ENCODE measurements at places on chromosomes 6 and 20.

DNA sequence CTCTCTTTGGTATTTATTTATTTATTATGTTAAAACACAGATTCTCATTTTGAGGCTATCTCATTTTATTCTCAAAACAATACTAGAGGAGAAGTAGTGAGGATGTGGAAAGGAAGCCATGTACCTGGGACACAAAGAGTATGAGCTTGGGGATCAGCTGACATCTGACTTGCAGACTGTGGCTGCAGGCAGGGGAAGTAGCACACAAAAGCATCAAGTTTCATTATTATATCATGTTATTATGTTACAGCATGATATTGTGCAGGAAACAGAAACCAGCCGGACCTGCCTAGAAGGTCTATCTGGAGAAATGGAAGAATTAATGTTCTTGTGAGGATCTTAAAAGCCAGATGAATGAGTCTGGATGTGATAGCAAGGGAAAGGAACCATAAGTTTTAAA lies 248.2 kb downstream of the KHDC1L start:
- no peak for DNase-seq

- DNase-seq: no peak
Observed at GRCh38 chr20:51928931-51929330, 126.6 kb upstream of the SALL4 start.

DNA sequence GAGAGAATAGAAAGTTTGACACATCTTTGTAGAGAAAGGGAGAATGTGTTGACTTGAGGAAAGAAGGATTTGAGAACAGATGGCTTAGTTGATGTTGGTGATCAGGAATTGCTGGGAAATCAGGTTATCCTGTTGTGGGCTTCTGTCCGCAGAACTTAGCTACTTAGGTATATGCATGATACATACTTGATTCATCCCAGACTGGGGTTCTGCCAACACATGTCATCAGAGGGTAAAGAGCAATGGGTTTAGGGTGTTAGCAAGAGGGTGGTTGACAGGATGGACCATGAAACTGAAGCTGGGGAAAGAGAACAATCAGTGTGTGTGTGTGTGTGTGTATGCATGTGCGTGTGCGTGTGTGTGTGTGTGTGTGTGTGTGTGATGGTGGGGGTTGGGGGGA lies 50.6 kb upstream of the NELFCD start:
- DNase-seq: no peak

GRCh38 chr6:161458201-161458951 lies 184.5 kb upstream of the AGPAT4 start:
- DNase-seq: no peak

DNA sequence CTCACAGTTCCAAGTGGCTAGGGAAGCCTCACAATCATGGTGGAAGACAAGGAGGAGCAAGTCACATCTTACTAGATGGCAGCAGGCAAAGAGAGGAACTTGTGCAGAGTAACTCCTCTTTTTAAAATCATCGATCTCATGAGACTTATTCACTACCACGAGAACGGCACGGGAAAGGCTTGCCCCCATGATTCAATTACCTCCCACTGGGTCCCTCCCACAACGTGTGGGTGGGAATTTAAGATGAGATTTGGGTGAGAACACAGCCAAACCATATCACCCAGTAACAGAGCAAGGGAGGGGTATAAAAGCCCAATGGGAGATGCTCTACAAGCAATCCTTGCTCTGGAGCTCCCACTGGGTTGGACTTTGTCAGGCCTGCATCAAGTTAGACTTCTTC lies 80.4 kb downstream of the JPH2 start:
- DNase-seq: no peak

DNA sequence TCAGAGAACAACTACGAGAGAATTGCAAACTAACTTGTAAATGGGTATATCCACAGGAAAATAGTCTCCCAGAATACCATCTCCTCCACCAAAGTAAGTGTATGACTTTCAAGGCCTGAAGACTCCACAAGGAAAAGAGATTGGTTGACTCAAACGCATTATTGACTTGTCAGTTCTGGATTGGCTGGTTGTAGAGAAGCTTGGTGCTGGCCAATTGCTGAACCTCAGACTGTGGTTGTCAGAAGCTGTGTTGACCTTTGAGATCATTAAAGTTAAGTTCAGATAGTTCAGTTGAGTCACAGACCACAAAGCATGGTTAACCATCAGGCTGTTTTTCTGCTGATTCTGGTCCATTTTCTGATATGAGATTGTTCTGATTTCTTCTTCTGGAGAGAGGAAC lies 388.3 kb downstream of the BMP2 start:
- DNase-seq: no peak

GRCh38 chr6:82038631-82039030 lies 208.9 kb downstream of the IBTK start:
- no peak for DNase-seq

GRCh38 chr6:28597924-28598722 lies 72.4 kb downstream of the GPX5 start:
- DNase-seq: no peak

GRCh38 chr20:34363465-34364222 lies 571 bp downstream of the ITCH start:
- peak; percentile 6 for DNase-seq

GRCh38 chr6:136985502-136985901 lies 59.3 kb downstream of the IL20RA start:
- no peak for DNase-seq

DNA sequence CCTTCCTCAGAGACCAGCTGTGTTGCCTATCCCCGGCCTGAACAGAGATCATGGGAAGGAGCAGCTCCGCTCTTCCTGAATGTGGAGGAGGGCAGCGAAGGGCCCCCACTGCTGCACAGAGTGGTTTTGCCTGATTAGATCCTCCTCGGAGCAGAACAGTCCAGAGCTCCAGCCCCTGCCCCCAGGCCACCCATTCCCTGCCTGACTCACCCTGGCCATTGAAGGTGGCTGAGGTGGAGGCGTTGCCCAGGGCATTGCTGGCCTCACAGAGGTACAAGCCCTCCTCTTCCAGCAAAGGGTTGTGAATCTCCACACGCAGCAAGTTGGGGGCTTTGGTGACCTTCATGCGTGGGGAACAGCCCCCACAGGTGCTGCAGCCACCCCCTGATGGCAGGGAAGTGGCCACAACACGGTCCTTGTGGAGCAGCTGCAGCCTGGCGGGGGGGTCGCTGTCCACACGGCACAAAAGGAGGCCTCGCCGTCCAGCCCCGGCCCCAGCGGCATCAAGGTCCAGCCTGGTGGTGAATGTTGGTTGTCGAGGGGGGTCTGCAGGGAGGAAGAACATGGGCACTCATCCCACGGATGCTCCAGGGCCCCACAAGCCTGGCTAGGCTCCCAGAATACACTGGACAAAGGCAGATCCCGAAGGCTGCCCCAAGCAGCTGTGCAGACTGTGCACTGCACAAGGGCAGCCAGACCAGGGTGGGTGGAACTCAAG lies 14.7 kb downstream of the SIGLEC1 start:
- no peak for DNase-seq

DNA sequence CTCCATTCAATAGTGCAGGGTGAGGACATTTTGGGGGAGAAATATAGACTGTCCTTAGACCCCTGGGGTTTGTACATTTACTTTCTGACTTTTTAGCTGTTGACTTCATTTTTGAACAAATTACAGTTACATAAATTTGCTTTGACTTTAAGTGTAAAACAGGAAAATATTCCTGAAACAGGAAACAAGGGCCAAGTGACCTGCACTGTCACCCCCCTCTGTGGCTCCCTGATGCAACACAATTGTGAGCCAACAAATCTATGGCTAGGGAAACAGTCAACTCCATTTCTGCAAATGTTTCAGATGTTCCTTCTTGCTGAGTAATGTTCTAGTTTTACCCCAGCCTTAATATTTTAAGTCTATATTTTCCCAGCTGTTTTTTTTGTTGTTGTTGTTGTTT lies 39.8 kb downstream of the HLA-A start:
- DNase-seq: no peak

- DNase-seq: no peak
Observed at GRCh38 chr20:44411020-44411756, 55.7 kb downstream of the HNF4A start.

- DNase-seq: no peak
Observed at GRCh38 chr6:36374972-36375371, 12.5 kb downstream of the ETV7 start.

- DNase-seq: no peak
Observed at GRCh38 chr6:6870921-6871320, 236.8 kb upstream of the RREB1 start.

GRCh38 chr6:42295677-42296076 lies 78.0 kb upstream of the MRPS10 start:
- no peak for DNase-seq

- no peak for DNase-seq
Observed at GRCh38 chr6:152091851-152092341, 284.4 kb downstream of the ESR1 start.

DNA sequence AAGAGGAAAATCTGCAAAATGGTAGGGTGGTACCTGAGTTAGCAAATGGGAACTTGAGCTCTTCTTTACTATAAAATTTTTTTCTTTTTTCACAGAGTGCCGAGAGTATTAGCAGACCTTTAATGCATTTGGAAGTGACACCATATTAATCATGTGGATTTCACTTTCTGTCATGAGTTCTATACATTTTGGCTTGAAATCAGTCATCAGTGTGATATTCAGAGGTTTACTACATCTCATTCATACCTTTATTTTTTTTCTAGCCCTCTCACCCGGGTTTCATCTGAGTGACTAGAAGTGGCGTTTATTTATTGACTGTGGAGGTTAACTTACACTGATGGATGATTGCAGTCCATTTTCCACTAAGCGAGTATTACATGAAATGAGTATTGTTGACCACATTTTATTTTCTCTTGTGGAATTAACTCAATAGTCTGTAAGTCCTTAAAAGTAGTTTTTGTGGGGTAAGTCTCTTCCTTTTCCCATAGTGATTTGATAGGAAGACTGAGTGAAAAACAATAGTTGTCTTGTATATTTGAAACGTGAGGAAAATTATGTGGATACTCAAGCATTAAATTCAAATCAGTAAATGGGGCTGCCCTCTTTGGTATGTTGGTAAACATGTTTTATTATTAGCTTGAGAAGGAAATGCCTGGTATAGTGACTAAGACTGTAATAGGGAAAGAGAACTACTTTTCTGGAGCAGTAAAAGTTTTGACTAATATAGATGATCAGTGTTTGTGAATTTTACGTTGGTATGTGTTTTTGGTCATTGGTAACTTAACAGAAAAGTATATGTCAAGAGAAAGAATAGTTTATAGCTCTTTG lies 55.5 kb downstream of the JARID2 start:
- DNase-seq: no peak

DNA sequence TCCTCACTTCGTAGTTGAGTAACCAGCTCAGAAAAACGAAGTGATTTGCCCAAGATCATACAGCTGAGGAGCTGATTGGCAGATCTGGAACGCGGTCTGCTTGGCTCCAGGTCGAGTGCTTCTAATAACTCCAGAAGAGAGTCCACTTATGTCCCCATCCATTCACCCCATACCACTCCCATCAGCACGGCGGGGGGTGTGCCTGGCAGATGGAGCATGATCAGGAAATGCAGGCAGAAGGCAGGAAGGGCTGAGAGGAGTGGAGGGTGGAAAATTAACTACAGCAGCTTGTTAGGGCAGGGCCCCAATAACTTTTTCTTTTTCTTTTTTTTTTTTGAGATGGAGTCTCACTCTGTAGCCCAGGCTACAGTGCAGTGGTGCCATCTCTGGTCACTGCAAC lies 15.0 kb downstream of the FITM2 start:
- no peak for DNase-seq

DNA sequence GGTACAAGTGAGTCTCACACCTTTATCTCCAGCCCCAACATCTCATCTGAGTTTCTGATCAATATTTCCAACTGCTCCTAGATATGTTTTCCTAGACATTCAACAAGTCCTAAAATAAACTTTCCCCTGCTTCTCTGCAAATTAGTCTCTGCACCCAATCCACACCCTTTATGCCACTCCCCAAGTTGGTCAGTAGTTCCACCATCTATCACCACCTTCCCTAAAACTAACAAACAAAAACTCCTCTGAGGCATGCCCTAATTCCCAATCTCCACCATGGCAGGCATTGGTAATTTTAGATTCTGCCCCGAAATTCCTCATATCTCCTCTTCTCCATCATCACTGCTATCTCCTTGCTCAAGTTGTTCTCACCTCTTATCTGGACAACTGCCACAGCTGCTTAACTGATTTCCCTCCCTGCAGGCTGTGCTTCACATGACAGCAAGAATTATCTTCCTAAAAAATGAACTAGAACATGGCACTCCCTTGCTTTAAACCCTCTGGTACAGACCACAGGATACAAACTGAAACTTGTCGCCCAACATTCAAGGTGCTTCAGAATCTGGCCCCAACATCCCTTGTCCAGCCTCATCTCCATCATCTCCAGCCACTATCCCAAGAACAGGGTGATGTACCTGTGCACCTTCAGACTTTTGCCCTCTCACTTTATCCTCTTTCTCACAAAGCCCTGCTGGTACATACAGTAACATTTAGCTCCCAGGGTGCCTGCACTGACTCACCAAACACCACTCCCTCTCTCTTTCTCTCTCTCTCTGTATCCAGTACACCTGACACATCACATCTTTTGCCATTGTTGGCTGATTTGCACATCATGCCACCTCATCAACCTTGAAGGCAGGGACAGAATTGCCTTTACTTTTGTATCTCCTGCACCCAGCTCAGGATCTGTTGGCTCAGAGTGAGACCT lies 55.5 kb downstream of the ZHX3 start:
- DNase-seq: no peak

DNA sequence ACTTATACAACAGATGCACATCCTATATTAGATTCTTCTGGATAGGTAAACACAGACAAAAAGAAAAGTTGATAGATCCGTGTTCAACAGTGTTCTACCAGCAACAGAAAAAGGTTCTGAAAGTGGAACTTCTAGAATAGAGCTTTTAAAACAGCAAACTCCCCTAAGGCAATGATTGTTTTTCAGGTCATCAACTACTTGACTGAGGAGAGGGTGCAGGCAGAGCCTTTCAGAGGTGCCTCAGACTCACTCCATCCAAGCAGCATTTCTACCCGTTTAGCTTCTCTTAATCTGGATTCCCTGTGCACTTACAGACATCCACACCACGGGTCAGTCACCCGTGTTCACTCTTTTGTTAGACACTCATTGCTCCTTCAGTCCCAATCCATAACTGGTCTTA lies 28.9 kb downstream of the FYN start:
- DNase-seq: no peak

DNA sequence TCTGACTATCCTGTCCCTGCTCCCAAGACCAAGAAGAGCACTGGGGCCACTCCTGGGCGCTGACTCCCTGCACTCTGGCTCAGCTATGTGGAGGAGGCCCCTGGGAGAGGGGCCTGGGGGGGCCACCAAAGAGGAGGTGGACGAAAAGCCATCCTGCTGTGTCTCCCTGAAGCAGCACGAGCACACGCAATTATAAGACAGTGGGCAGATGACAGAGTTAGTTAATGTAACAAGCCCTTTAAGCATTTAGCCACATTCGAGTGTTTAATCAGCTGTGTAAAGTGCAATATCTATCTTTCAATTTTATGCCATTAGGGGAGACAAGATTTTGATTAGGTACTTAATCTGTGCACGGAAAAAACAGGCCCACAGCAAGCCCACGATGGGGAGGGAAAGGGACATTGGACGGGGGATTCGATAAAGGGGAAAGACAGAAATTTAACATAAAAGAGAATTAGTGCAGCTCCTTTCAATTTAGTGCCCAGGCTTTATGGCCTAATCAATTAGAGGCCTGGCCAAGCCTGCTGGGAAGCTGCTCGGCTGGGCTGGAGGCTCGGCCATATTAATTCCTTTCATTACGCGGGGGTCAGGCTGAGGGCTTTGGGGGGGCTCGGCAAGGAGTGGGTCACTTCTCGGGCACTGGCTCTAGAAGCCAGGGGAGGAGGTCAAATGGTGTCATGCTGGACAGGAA lies 286.2 kb downstream of the DHX35 start:
- no peak for DNase-seq

GRCh38 chr6:5133943-5134342 lies 48.8 kb downstream of the PPP1R3G start:
- no peak for DNase-seq
